ENCODE measurements at places on chromosomes 2 and 18.

DNA sequence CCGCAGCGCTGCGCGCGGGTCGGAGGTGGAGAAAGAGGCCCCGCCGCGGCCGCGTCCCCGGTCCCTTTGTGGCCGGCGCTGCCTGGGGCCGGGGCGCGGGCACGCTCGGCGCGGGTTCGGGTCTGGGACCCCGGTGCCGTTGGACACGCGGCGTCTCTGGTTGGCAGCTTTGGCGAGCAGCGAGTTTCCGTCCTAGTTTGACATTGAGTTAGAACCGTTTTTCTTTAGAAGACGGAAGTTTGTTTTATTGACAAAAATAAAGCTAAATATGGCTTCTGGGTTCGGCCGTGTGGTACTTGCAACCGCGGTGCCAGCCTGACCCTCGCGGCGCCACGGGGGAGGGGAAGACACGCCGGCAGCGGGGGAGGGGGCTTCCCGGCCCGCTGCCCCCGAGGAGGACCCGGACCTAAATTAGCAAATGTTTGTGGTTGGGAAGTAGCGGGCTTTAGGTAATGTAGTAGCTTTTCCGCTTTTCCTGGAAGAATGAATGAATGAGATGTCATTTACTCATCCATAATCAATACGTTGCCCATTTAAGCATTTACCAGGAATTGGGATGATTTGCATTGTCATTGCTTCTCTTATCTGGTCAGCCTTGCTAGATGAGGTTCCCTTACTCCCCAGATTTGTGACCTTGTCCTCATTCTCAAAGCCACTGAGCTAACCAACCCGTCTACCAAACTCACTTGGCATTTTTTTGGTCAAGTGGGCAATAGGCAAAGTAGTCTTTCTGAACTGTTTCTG lies 530 bp downstream of the GALNT1 start:
- DNase-seq, result no peak

DNA sequence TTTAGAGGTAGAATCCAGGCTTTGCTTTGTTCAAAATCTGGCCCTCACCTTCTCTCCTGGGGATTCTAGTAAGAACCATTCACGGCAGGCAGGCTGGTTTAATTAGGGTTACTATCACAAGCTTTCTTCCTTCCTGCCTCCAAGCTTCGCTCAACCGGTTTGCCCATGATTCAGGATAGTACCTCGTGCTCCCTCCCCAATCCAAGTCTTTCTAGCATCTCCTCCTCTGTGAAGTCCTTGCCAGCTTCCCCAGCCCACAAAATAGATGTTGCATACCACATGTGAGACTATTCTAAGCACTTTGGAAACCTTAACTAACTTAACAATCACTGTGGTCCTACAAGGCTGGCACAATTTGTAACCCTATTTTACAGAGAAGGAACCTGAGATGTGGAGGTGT lies 135.1 kb downstream of the SOCS6 start:
- no peak for DNase-seq

- DNase-seq, result no peak
Observed at GRCh38 chr2:239751679-239752355, 273.3 kb downstream of the NDUFA10 start.

DNA sequence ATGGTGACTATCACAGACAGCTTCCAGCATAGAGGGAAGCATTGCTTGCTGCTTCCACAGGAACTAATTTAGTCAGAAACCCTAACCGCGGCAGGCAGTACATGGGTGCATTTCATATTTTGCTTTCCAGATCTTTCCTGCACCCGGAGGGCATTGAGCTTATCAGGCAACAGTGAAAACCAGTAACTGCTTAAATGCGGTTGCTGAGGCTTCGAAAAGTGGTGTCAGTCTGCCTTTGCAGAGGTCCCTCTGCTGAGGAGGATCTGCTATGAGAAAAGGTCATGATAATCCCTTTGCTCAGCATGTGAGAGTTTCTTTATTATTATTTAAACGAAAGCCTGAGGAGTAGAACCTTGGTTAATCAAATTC lies 44.6 kb upstream of the ROCK2 start:
- no peak for DNase-seq

- no peak for DNase-seq
Observed at GRCh38 chr2:239809391-239809790, 215.8 kb downstream of the NDUFA10 start.

- DNase-seq, result no peak
Observed at GRCh38 chr18:58095222-58095621, 51.2 kb downstream of the NEDD4L start.

GRCh38 chr2:216289470-216289869 lies 82.8 kb downstream of the MARCHF4 start:
- DNase-seq, result no peak

GRCh38 chr18:3675446-3675845 lies 225.5 kb downstream of the TGIF1 start:
- DNase-seq, result no peak

DNA sequence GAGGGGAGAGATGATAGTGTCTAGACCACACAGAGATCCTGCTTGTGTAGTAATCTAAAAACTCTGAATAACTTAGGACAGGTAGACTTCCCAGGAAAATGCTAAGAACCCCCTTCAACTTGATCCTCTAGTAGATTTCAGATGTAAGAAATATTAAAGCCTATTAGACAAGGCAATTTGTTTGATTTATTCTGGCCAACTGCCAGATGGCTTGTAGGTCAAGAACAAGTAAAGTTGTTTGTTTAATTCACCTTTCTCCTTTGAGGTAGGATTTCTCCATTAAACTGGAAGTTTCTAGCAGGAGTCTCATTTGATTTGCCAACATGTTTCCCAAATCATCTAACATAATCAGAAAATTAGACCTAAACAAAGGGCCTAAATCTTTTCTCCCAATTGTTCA lies 48.6 kb downstream of the SH3RF3 start:
- DNase-seq, result no peak

DNA sequence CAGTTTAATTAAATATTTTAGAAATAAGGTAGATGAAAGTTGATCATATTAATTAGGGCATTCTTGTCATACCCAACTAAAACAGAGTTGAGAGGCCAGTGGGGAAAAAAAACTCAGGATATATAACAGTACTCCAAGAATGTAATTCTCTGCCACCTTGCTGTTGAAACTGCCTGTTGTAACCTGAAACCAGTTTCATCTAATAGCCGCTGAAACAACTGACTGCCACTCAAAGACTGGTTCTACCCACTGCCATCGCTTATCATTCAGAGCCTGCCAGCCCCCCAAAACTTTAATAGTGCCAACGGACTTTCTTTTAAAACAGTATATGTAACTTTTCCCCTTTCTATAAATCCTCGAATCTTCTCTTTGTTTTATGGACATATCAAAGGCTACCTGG lies 37.7 kb upstream of the FSIP2 start:
- DNase-seq, result no peak

- DNase-seq, result no peak
Observed at GRCh38 chr2:211800001-211800400, 738.6 kb downstream of the ERBB4 start.

GRCh38 chr2:201930043-201930442 lies 103.6 kb upstream of the FZD7 start:
- no peak for DNase-seq

GRCh38 chr2:556485-556884 lies 120.7 kb downstream of the TMEM18 start:
- DNase-seq, result no peak

Measured in BJ (cell line).